ENCODE measurements at places on chromosomes 4 and X.

GRCh38 chr4:27720010-27720766 lies 859.5 kb downstream of the STIM2 start:
- no peak for DNase-seq

DNA sequence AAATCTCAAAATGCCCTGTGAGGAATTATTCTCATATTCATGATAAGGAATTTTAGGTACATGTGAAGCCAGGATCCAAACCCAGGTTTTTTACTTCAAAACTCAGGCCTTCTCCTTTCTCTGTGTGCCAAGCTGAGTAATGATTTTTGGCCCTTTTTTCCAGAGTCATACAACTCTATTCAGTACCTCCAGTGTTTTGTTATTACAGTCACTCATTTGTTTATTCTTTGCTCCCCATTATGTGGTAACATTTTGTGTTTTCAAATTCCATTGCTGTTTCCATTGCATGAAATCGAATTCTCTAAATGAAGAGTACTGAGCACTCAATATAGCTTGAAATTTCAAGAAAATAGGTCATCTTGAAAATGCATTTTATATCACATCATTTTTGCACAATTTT lies 315.4 kb downstream of the NR3C2 start:
- no peak for DNase-seq

DNA sequence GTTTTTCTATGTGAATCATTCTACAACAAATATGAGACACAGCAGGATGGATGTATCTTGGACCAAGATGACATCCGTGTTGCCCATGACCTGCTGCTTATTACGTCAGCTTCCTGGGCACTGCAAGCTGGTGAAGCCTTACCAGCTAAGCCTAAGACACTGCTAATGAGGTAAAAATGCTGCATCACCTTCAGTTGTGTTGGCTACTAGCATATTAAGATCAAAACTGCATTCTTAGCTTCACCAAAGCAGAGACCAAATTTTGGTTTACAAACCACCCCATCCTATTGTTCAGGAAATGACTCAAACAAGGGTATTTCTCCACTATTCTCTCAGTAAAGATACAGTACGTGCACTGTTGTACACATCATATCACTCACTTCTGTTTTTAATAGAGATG lies 50.3 kb downstream of the MAML3 start:
- DNase-seq = peak; percentile 20

DNA sequence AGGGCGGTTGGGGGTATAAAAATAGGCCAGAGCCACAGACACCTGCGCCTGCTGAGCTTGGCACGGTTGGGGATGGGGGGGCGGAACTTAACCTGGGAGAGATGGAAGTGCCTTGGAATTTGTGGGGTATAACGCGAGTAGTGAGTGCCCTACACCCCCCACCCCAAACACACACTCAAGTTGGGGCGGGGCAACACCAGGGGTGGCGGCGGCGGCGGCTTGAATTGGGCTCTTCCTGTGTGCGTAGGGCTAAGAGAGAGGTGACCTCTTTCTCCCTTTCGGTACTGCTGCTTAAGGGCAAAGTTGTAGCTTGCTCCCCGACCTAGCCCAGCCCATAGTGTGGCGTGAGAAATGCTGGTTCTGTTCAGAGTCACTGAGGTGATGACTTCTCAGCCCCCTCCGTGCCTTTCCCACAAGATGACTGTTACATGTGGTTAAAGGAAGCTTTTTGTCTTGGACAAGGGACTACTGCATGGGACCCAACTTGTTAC lies 839 bp downstream of the STK26 start:
- DNase-seq = peak; percentile 42

DNA sequence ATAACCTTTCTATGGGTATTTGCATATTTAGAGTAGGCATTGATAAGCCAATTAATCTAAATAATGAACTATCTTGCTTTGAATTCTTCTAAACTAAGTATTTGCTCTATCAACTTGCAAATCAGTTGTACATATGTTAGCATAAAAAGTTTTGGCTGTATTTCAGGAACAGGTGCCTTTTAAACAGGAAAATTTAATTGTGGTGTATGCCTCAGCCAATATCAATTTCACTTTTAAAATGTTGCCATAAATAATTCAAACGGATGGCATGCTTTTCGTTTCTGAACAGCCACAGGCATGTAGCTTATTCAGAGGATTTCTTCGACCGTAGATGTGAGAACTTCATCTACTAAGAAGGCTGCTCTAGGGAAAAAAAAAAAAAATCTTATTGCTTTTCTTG lies 99.9 kb downstream of the DCLK2 start:
- DNase-seq = no peak

DNA sequence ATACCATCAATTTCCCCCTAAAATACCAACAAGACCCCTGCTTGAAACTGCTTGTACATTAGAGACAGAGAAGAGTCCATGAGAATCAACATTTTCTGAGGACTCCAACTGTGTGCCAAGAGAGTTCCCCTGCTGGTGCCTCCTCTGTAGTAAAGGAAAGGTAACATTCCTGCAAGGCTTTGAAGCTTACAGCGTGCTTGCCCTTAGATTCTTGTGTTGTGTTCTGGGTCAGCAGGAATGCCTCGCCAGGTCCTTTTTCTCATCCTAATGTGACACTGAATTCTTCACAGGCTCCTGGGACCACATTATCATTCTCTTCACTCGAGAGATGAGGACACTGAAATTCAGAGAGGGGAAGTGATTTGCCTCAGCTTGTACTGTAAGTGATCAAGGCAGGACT lies 9.7 kb upstream of the EOLA2 start:
- no peak for DNase-seq

- DNase-seq = peak; percentile 63
Measured at GRCh38 chr4:25441519-25442117, 64.6 kb downstream of the ANAPC4 start.

DNA sequence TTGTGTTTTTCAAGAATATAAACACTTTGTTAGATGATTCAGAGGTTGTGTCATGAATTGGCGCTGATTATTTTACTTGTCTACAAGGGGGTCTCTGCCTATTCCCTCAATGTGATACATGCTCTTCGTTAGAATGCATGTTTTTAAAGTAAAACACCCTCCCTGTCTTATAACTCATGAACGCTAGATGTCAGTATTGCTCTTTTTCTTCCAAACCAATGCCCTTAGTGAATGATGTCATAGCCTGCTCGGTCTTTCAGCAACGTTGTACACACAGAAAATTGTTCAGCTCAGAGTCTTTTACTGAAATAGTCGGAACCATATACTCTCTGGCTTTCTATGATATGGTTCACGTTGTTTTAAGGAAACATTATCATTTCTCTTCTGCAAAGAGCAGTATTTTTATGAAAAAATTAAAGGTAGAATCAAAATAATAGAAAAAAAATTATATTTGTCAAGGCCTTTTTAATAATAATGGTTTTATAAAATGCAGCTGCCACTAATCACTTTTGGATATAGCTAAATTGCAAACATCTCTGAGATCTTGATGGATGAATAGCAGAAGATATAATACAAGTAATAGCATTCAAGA lies 292.9 kb downstream of the TLL1 start:
- peak; percentile 82 for DNase-seq

DNA sequence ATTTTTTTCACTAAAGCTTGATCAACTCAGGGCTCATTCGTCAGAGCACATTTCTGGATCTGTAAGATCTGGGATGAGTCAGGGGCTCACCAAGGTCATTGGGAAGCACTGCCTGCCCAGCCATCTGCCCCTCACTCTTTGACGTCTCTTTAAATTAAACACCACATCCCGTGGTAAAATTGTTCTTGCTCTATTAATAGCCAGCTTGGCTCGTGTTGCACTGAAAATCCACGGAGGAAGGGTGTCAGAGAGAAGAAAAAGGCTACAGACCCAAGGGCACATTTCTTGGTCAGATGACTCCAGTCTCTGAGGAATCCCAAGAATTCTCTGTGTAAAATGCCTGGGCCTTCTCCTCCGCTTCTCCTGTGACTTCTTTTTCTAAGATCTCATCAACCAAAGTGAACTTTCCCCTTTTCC lies 45.7 kb upstream of the GATB start:
- no peak for DNase-seq

DNA sequence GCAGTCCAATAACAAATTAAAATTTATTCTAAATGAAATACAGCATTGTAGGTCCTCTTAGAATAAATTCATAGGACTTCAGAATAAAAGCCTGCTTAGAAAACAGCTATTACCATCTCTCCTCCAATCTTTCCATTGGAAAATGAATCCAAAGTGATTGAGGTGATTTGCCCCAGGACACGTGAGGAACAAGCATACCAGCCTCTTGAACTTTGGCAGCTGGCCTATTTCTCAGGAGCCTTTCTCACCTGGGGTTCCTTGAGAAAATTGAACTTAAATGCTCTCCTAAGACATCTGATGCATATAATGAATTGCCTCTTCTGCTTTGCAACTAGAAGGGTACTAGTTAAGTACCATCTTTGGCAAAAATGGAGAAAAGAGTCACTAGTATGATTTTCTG lies 13.5 kb downstream of the ARHGAP24 start:
- peak; percentile 9 for DNase-seq

GRCh38 chr4:179040259-179040658 lies 1598.0 kb upstream of the AGA start:
- no peak for DNase-seq

Data from NCI-H69 (cell line).